ENCODE measurements at places on chromosomes 11 and 22. TPM values are rescaled to one million over a fixed set of nuclear protein-coding genes. Genes with fewer than 3 reads are reported as not detected.

Gene B4GALNT4
- total RNA-seq = 1.2 TPM

Gene DNAJB13
- total RNA-seq = not detected

Gene IRAG1
- total RNA-seq = 0.89 TPM

Gene RBM7
- total RNA-seq = 46.3 TPM

Gene TENM4
- total RNA-seq = 1.6 TPM

Gene OR52B2
- not detected for total RNA-seq

Gene HTR3B
- not detected for total RNA-seq

Gene XKR3
- not detected for total RNA-seq

Gene ZP1
- total RNA-seq = not detected

Gene SLC39A13
- total RNA-seq = 157 TPM

Gene SLC22A8
- not detected for total RNA-seq

Gene DEPDC5
- total RNA-seq = 11.7 TPM

Measured in myometrial cell (primary cell).